RWPE1 (cell line): ENCODE measurements at places on chromosomes 3 and 15.

GRCh38 chr3:4633078-4634004 lies 140.2 kb downstream of the ITPR1 start:
- peak; percentile 43 for DNase-seq

- DNase-seq, result no peak
These were observed 1145.3 kb downstream of the OTOL1 start for GRCh38 chr3:162641907-162642306.

DNA sequence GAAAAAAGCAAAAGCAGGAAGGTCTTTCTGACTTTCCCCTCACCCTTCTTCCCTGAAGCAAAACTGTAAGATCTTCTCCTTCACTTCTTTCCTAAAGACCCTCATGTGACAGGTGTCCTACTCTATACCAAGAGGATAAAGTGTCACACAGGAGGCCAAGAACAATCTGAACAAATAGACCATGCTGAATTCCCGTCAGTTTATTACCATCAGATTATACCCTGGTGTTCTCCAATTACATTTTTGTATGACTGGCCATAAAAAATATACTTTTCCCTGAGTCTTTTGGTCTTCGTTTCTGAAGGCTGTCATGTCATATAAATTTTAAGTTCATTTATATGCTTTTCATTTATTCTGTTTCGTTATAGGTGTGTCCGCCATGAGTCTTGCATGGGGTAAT lies 371.4 kb upstream of the CNTN4 start:
- no peak for DNase-seq

- no peak for DNase-seq
These were observed 101.4 kb downstream of the KLHL25 start for GRCh38 chr15:85693277-85693676.

DNA sequence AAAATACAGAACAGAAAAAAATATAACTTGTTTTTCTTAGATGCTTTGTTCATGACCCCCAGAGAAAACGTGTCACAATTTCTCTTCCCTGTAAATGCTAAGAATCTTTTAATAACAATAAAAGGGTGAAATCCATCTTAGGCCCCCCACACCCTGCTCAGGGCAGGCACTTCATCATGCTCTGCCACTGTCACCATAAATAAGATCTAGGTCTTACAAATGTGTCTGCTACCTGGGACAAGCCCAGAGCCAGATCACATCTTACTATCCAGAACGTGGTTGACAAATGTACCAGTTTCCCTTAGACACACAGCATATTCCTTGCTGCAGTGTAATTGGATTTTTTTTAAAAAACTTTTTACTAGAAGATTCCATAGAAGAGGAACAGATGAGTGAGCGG lies 795.4 kb downstream of the AGBL1 start:
- DNase-seq, result no peak
